Melanocyte of skin (primary cell): ENCODE measurements at places on chromosomes 12 and 14. TPM values are rescaled to one million over a fixed set of nuclear protein-coding genes. Genes with fewer than 3 reads are reported as not detected.

Gene NRIP2
- total RNA-seq: not detected in 2 replicates

Gene HSPB8
- total RNA-seq: 7.0 and 8.6 TPM in 2 replicates

Gene RNF41
- 69.4 and 72.6 TPM in 2 replicates for total RNA-seq

Gene STAT2
- 608 and 885 TPM in 2 replicates for total RNA-seq

Gene SH2B3
- 36.1 and 36.6 TPM in 2 replicates for total RNA-seq
